Aorta (tissue), 5 donors: ENCODE measurements at places on chromosomes 5 and 9. TPM values are rescaled to one million over a fixed set of nuclear protein-coding genes. Genes with fewer than 3 reads are reported as not detected.

- H3K4me3 ChIP-seq = no peak overlapping the region
- no peaks in the 10 kb centered on the region for H3K27me3 ChIP-seq
- H3K4me1 ChIP-seq = no peaks in the 10 kb centered on the region
- H3K36me3 ChIP-seq = no peaks in the 10 kb centered on the region
Observed at GRCh38 chr9:117480253-117480652, 65.4 kb upstream of the ASTN2 start.

PTPA gene
- 80.3 TPM for total RNA-seq

GRCh38 chr5:131630208-131630962 is 4.6 kb downstream of the RAPGEF6 start:
- H3K4me1 ChIP-seq = no peaks in the 10 kb centered on the region
- no peak overlapping the region for H3K27ac ChIP-seq
- no peak for DNase-seq
- H3K36me3 ChIP-seq = no peaks in the 10 kb centered on the region

GRCh38 chr5:148540647-148541046 is 113.7 kb downstream of the HTR4 start:
- H3K27ac ChIP-seq = no peak overlapping the region
- H3K4me3 ChIP-seq = no peak overlapping the region
- H3K27me3 ChIP-seq = no peaks in the 10 kb centered on the region
- DNase-seq = no peak

RFESD gene
- total RNA-seq = 0.75 TPM

GRCh38 chr5:61402244-61402823 is 70.3 kb downstream of the ZSWIM6 start:
- no peaks in the 10 kb centered on the region for H3K36me3 ChIP-seq
- H3K27ac ChIP-seq = no peak overlapping the region
- H3K27me3 ChIP-seq = no peaks in the 10 kb centered on the region
- H3K4me3 ChIP-seq = no peak overlapping the region
- no peak for DNase-seq

DNA sequence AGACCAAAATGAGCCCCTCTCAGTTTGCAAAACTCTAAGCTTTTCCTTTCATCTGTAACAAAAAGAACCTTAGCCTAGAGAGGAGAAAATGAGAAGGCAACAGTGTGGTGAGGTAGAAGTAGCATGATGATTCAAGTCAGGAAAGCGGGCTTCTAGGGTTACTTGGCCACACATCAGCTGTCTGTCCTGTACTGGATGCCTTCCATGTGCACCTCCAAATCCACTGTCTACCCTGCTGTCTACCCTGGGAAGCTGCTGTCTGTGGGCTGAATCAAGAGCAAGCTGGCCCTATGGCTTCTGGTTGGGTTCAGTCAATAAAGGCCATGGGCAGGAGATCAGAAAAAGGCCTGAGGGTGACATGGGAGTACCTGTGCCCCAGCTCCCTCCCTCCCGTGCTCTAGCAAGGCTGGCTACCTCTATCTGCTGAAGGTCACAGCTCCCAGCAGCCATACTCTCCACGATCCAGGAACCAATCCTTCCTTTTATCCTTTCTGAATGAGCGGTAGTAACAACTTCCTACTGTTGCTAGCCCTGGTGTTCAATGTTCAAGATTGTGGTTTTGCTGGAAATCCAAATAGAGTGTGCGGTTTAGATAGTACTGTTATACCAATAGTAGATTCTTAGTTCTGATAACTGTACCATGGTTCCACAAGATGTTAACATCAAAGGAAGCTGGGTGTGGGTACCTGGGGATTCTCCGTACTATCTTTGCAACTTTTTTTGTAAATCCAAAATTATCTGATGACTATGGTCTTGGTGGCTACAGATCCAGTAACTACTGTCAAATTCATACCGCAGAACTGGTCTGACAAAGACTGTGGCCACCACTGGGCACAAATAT is 191.0 kb downstream of the ESM1 start:
- H3K27me3 ChIP-seq = no peaks in the 10 kb centered on the region
- no peaks in the 10 kb centered on the region for H3K36me3 ChIP-seq
- H3K4me1 ChIP-seq = peaks cover 4% of the 10 kb centered on the region
- DNase-seq = no peak

SLCO4C1 gene
- total RNA-seq = 0.39 TPM

FSD1L gene
- total RNA-seq = 4.6 TPM

- no peaks in the 10 kb centered on the region for H3K27me3 ChIP-seq
- no peak within 1 kb of the TSS for H3K27ac ChIP-seq
- H3K36me3 ChIP-seq = no peaks in the 10 kb centered on the region
- peak; percentile 67 for DNase-seq
- H3K4me3 ChIP-seq = no peak within 1 kb of the TSS
Observed at GRCh38 chr9:127706836-127707241, at the start of gene CFAP157. CFAP157 (plus strand) TSS chr9:127706988; CDS start chr9:127707032, 44 bp downstream.

KIAA0825 gene
- total RNA-seq = 4.3 TPM

GLRA1 gene
- not detected for total RNA-seq

- no peak overlapping the region for H3K27ac ChIP-seq
- H3K36me3 ChIP-seq = no peaks in the 10 kb centered on the region
- H3K27me3 ChIP-seq = no peaks in the 10 kb centered on the region
Observed at GRCh38 chr5:169148138-169148740, 152.7 kb downstream of the SLIT3 start.

CETN3 gene
- 15.3 TPM for total RNA-seq

CACNA1B gene
- total RNA-seq = not detected

PDZD2 gene
- total RNA-seq = 7.8 TPM

IL13 gene
- total RNA-seq = not detected

DNA sequence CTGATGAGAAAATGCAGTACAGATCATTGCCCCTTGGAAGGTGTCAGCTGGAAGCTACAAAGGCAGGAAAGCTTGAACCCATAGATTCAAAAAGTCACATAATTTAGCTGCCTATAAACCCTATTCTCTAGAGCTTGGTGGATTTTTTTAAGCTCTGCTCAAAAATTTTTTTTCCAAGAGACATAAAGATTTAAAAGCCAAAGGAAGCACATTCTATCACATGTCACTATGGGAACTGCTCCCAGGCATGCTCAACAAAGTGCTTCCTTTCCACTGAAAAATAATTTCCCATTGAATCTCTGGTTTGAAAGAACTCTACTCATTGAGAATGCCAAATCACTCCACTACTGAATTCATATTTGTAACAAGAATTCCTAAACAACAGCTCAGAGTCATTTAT is 419.8 kb downstream of the CETN3 start:
- no peaks in the 10 kb centered on the region for H3K27me3 ChIP-seq
- H3K4me3 ChIP-seq = no peak overlapping the region
- DNase-seq = no peak
- peaks cover 2% of the 10 kb centered on the region for H3K4me1 ChIP-seq

GRCh38 chr5:61357745-61358144 is 25.7 kb downstream of the ZSWIM6 start:
- H3K4me1 ChIP-seq = no peaks in the 10 kb centered on the region
- no peak for DNase-seq
- no peaks in the 10 kb centered on the region for H3K36me3 ChIP-seq

SMIM33 gene
- total RNA-seq = not detected

ROR2 gene
- total RNA-seq = 1.6 TPM

DOK3 gene
- 15.0 TPM for total RNA-seq

DNA sequence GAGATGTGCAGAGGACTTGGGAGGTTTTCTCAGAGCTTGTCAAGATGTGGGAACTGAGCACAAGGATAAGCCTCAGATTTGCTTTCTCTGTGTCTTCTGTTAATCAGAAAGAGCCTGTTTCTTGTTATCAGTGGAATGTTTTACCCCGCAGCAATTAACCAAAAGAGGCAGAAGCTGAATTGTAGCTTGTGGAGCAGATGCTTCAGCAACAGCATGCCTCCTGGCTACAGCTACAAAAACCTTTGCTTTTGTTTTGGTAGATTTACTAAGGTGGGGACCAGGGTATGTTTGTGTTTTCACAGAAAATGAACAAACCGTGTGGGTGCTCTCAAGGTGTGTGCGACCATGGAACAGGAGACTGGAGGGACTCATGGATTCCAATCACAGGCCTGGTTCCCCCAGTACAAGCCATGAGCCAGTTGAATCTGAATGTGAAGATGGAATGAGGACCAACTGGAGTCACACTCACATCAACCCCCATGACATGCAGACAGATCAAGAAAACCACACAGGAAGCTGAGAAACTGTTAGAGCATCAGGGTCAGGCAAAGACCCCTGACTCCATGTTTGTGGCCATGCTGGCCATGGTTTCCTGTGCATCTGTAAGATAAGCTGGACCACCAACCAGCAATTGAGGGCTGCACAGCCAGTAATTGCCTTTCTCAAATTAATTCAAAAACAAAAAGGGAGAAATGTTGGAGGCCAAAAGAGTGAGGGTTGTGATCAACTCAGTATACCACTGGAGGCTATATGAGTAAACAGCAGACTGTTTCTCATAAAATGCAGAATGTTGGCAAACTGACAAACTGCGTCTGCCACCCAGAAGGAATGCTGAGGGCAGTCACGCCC is 6.9 kb downstream of the UGT3A2 start:
- no peak overlapping the region for H3K27ac ChIP-seq
- H3K4me1 ChIP-seq = no peaks in the 10 kb centered on the region
- DNase-seq = no peak
- H3K27me3 ChIP-seq = no peaks in the 10 kb centered on the region
- H3K4me3 ChIP-seq = no peak overlapping the region

DNA sequence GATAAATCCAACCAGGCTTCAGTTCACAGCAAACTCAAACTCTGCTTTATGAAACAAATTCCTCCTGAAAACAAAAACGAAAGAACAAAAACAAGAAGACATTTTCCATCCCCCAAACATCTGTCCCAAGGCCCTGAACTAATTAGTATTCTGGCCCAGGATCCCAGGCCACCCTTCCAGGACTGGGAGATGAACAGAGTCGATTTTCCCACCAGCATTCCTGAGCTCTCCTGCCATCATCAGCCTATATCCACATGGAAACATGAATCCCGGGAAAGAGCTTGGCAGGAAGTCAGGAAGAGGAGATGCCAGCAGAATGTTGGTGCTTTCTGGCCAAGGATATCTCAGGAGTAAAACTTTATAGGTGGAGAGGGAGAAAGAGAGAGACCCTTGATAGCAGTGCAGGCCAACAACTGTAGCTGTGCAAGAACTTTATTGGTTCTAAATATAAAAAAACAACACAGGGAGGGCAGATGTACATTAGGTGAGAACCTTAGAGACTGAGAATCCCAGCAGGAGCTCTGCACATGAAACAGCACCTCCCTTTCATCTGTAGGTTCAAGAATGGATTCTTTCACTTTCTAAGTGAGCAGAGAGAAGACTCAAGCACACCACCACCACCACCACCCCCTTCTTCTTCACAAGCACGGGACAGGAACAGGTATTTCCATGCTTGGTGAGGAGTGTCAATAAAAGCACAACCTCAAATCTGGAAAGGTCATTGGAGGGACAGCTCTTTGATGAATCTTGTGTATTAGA is 190.7 kb upstream of the TAS2R1 start:
- H3K4me1 ChIP-seq = peaks cover 3% of the 10 kb centered on the region
- no peaks in the 10 kb centered on the region for H3K27me3 ChIP-seq
- no peak overlapping the region for H3K27ac ChIP-seq
- H3K4me3 ChIP-seq = no peak overlapping the region
